Right lung (tissue), 10 donors: ENCODE measurements at places on chromosomes 6 and 20.

DNA sequence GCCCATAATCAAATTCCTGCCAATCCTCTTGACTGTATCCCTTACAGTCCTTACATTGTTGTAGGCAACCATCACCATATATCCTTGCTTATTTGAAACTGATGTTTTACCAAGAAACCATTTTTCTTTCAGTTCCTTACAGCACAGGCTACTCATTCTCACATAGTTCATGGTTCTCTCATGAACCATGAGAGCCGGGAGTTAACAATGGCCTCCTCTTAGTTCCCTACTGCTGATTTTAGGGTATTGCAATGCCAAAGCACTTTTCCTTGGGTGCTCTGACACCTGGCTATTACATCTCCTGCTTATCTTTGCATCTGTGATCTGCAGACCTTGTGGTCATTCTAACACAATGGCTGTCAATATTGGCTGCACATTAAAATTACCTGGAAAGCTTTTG, 133.4 kb downstream of the MYB start:
- DNase-seq, result no peak

DNA sequence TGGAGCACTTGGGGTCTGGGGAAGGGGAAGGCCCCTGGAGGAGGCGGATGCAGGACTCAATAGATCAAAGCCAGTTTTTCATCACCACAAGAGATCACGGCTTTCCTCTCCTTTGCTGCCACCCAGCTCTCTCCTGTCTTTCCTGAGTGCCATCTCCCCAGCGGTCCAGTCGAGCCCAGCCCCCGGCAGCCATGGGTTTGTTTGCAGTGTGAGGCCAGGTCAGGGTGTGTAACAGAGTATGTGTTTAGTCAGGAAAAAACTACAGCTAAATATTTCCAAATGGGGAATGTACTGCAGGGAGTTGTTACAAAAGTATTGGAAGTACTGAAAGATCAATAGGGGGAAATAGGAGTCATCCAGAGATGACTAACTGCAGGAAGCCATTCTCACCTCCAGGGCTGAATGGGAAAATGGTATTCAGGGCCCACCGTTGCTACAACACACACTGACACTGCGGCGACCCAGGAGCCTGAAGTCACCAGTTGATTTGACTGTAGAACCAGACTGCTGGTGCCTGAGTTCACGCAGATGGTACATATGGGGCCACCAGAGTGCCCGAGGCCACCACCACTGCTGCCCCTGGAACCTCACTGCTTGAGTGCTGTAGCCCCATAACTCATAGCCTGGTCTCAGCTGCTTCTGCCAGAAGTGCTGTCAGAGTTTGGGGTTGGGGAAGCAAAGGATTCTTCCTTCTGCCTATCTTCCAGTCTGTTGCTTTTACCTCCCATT, 23.6 kb upstream of the FANCE start:
- no peak for DNase-seq

DNA sequence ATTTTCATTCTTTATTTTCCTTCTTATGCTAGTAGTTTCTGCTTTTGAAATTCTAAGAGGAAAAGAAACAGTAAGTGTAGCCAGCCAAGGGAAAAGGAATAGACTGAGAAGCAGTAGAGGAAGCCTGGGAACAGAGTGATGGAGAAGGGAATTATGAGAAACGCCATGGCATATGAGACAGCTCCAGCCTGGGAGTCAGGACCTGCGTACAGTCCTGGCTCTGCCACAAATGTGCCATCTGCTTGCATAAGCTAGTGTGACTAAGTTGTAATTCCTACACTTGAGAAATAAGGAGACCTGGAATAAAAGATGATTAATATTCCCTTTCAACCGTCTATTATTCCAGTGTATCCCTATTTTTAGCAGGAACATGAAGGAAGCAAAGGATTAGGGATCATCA, 47.5 kb downstream of the OSTM1 start:
- no peak for DNase-seq

- peak; percentile 32 for DNase-seq
These were observed at the start of gene B3GAT2 for GRCh38 chr6:70956451-70957283. B3GAT2 (minus strand) TSS chr6:70957060; CDS start chr6:70956429, 631 bp downstream.

GRCh38 chr6:16705081-16705993, 55.9 kb downstream of the ATXN1 start:
- no peak for DNase-seq

DNA sequence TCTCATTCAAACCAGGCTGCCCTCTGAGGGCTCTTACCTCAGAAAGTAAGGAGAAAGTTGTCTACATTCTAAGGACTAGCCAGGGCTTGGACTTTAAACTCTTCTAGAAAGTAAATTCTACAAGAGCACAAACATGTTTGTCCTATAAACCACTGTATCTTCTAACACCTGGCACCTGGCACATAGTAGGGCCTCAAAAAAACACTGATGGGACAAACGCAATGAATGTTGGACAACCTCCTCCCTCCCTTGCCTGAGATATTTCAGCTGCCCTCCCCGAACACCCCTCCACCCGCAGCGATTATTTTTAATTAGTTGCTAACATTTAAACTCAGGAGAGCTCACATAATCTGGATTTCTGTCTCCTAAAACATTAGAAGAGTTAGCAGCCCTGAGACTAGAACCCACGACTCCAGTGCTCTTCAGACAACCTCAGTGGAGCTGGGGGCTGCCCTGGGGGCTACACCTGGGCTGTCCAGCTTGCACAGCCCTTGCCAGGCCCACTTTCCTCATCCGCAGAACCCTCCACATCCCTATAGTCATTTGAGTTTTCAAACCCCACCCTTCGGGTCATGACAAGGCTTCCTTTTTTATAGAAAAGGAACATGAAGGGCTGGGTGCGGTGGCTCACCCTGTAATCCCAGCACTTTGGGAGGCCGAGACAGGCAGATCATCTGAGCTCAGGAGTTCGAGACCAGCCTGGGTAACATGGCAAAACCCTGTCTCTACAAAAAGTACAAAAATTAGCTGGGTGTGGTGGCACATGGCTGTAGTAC, 4.9 kb downstream of the HCK start:
- DNase-seq, result no peak

GRCh38 chr6:21271428-21272155, 322.0 kb upstream of the SOX4 start:
- DNase-seq, result no peak

DNA sequence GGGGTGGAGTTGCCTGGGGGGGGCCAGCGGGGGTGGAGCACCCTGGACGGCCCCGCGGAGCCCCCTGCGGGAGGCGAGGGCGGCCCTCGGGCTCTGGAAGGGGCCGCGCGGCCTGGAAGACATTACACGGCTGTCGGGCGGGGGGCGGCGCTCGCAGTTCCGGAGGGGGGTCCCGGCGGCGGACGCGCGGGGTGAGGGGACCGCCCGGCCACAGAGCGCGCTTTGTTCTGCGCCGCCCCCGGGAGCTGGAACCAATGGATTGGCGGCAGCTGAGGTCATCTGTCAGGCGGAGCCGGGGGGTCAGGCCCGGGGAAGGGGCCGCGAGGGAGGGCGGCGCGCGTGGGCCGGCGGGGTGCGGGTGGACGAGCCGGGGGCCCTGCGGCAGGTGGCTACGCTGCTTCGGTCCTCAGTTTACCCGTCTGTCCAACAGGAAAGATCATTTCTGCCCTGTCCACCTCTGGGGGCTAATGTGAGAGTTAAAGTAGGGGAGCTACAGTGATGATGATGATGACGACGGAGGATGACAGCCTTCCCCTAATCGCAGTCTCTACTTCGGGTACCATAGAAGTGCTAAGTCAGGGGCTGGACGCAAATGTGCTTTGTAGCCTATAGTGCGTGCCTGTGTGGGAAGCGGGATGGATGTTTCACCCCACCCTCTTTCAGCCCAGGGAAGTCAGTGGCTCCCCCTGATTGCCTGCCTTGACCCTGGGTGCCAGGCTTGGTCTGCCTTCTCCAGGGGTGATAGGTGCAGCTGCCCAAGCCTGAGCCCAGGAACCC, 10.4 kb downstream of the SRXN1 start:
- DNase-seq, result peak; percentile 44

DNA sequence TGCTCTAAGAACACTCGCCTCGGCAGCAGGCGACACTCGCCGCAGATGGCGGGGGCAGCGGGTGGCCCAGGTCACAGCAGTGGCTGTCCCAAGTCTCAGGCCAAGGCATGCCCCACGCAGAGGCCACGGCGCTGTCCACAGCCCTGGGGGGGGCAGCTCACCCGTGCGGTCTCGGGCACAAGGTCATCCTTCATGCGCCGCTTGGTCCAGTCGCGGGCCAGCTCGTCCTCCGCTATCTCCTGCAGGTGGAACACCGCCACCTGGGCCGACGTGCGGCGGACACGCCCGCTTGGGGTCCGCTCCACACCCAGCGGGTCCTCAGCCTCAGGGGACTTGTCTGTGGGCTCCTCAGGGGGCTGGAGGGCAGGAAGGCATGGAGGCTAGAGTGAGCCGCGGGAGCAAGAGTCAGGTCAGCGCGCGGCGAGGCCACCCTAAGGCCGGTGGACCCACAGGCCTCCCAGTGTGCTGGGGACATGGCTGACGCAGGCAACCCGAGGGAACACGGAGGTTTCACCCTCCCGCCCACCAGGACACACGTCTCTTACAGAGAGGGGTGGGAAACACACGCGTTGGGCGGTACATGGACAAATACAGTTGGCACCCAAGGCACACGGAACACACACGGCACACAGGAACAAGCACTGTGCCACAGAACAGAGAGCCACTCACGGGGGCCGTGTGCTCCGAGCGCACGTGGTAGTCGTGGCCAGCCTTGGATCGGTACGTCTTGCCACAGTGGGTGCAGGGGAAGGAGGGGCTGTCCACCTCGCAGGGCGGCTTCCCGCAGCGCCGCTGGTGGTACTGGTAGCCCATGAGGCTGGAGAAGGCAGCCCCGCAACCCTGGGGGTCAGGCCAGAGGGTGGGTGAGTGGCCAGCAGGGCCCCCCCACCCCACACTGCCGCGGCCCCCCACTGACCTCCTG, 6.5 kb upstream of the UCKL1 start:
- no peak for DNase-seq

GRCh38 chr6:39156801-39157200, 41.8 kb upstream of the SAYSD1 start:
- DNase-seq, result no peak

- no peak for DNase-seq
These were observed 142.1 kb downstream of the MYB start for GRCh38 chr6:135323202-135323668.

DNA sequence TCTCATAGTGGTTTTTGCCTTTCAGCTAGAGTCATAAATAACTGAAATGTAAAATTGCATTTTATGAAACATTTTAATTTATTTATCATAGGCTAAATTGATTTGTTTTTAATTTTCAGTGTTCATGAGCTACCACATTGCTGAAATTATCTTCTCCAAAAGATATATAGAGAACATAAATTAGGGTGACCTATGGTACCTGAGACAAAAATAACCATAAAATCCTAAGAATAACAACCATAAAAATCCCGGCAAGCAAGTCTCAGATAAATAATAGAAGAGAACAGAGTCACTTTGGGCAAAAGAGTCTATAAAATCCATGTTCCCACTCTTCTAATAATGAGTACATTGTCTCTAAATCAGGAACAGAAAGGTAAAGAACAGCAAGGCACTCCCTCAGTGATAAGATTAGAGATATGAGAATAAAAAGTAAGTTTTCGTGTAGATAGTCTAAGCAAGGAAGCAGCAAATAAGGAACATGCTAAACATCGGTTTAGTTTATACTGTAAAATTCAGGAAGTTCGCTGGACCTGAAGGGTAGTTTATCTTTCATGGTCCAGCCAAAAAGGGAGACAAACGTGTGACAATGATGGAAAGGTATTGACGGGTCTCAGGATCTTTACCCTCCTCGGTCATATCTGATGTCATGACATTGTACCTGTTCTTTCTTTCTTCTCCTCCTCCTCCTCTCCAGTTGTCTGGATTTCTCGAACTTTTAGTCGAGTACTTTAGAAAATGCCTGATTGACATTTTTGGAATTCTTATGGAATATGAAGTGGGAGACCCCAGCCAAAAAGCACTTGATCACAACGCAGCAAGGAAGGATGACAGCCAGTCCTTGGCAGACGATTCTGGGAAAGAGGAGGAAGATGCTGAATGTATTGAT, 117.6 kb downstream of the TMEM242 start:
- no peak for DNase-seq

GRCh38 chr6:150767571-150768018, 97.9 kb upstream of the MTHFD1L start:
- peak; percentile 35 for DNase-seq

GRCh38 chr6:159156089-159156488, 13.1 kb upstream of the FNDC1 start:
- no peak for DNase-seq

DNA sequence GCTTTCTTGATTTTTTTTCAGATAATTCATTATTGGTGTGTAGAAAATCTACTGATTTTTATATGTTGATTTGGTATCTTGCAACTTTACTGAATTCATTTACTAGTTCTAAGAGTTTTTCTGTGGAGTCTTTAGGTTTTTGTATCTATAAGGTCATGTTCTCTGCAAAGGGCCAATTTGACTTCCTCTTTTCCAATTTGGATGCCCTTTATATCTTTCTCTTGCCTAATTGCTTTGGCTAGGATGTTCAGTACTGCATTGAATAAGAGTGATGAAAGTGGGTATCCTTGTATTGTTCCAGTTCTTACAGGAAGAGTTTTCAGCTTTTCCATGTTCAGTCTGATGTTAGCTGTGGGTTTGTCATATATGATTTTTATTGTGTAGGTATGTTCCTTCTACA, 14.4 kb upstream of the NKX2-4 start:
- no peak for DNase-seq

DNA sequence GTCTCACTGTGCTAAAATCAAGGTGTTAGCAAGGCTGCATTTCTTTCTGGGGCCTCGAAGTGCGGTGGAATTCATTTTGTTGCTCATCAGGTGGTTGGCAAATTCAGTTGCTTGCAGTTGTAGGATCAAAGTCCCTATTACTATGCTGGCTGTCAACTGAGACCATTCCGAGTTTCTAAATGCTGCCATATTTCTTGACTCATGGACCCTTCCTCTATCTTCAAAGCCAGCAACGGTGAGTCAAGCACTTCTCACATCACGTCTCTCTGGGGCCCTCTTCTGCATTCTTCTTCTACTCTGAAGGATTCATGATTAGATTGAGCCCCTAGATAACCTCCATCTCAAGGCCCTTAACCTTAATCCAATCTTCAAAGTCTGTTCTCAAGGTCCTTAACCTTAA, 619.7 kb downstream of the HACE1 start:
- DNase-seq, result no peak

- no peak for DNase-seq
These were observed 438.4 kb upstream of the SULF2 start for GRCh38 chr20:48223715-48224114.

DNA sequence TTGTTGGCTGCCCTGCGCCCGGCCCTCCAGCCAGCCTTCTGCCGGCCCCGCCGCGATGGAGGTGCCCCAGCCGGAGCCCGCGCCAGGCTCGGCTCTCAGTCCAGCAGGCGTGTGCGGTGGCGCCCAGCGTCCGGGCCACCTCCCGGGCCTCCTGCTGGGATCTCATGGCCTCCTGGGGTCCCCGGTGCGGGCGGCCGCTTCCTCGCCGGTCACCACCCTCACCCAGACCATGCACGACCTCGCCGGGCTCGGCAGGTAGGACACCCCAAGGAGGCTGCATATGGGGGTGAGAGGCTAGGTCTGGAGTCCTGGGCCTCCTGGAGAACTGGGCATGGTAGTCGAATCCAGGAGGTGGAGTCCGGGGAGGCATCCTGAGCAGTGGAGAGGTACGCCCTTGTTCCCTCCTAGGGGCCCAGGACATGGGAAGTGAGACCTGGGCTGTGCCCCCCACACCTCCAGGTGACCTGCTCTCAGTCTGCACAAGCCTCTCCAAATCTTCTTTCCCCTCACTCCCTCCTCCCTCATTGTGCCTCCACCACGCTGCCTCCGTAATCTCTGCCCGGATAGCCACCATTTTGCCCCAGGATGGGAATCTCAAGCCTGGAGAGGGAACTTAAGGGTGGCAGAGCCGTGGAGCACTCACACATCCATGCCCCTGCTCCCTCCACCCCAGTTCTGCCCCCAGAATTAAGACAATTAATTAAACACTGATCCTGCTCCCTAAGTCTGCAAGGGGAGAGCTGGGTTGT, 541 bp downstream of the CDC25B start:
- DNase-seq, result no peak
